Globus pallidus (tissue), 1 donor: ENCODE measurements at places on chromosomes 2 and 18.

GRCh38 chr2:47675196-47675825 is 107.6 kb upstream of the MSH6 start:
- DNase-seq, result no peak

- DNase-seq, result peak; percentile 30
Observed at GRCh38 chr2:101012706-101013181, 10.7 kb downstream of the RPL31 start.

GRCh38 chr2:127611076-127611925 is 34.7 kb upstream of the GPR17 start:
- no peak for DNase-seq

DNA sequence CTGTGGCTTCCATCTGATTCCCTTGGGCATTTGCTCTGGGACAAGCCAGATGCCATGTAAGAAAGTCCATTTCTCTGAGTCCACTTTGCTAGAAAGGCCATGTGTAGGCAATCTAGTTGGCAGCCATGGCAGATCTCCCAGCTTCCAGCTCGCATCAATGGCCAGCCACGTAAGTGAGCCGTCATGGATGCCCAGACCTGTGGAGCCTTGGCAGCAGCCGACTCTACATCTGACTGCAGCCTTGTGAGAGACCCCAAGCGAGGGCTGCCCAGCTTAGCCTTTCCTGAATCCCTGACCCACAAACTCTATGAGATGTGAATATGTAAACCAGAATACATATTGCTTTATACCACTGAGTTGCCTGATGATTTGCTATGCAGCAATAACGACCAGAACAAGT is 533.5 kb downstream of the PARD3B start:
- no peak for DNase-seq

DNA sequence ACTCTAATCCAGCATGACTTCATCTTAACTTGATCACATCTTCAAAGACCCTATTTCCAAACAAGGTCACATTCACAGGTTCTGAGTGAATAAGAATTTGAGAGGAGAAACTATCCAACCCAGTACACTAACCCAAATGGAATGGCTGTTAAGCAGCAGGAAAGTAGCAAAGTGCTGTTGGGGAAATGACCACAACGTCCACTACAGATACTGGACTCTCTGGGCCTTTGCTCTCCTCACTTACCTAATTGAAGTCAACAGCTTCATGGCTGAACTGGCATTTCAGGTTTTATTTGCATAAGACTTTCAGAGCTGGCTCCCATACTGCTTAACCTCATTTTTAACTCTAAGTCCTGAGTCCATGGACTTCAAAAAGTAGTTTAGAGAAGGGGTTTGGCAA is 38.0 kb upstream of the ACVR2A start:
- DNase-seq, result no peak

DNA sequence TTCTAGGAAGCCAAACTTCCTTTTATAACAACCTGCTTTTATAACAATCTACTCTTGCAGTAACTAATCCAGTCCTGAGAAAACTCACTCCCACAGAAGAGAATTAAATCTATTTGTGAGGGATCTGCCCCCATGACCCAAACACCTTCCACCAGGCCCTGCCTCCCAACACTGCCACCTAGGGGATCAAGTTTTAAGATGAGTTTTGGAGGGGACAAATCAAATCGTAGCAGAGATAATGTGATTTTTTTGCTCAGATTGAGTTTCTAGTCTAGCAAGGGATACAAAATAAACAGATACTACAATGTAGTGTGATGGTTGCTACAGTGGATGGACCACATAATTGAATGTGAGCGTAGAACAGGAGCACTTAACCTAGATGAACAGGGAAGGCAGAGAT is 52.2 kb downstream of the NCOA1 start:
- no peak for DNase-seq
